Caco-2 (cell line): ENCODE measurements at places on chromosomes 1 and 21. TPM values are rescaled to one million over a fixed set of nuclear protein-coding genes. Genes with fewer than 3 reads are reported as not detected.

KLHDC9 gene
- 2.0 and 2.2 TPM in 2 replicates for total RNA-seq

DFFB gene
- total RNA-seq, result 7.1 and 7.7 TPM in 2 replicates

DNA sequence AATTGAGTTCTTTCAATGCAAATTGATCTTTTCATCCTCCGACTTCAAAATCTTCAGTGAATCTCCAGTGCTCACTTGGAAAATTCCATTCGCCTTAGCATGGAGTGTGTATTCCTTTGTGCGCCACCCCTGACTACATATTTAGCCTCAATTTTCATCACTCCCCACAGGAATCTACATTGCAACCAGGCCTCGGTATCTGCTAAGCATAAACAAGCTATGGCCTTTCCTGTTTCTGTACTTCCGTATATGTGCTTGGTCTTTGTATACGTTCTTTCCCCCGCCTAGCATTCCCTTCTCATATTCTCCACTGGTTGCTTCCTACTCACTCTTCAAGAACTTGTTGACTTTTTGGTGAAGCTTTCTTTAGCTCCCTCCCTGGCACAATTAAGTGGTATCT, 470.8 kb downstream of the LMO4 start:
- no peak for DNase-seq

- no peak for DNase-seq
Observed at GRCh38 chr1:71967670-71968069, 314.7 kb downstream of the NEGR1 start.

DNA sequence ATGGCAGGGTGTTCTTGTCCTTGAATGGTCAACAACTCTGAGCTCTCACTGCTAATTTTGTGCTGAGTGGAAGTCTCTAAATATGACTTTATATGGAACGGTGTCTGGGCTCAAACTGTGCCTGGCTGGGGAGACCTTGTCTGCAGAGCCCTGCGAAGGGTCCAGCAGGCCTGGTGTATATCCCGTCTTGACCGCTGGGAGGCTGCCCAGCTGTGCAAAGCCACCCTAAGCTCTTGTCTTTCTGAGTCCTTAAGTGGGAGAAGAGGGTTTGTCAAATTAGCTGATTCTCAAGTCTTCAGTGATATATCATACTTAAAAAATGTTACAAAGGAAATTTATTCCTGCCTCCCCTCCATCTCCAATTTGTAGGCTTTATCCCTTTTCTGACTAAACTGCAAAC, 198.7 kb downstream of the KCNJ6 start:
- no peak for DNase-seq

DNA sequence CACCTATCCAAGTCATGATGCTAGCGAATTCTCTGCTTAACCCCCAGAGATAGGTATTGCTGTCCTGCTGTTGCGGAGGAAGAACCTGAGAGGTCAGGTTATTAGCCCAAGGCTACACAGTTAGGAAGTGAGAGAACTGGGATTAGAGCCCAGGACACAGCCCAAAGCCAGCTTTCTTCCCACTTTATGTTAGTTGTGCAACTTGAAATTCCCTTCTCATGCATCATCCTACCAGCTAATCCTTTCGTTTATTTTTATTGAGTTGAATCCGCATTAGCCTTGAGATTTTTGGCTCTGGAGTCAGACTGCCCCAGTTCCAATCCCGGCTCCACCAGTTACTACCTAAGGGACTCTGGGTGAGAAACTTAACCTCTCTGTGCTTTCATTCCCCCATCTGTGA, 65.4 kb downstream of the PLEKHA6 start:
- DNase-seq, result no peak
